Activated naive CD8-positive, alpha-beta T cell treated with anti-CD3 and anti-CD28 coated beads for 36 hours (primary cell): ENCODE measurements at places on chromosomes 16 and 17.
A peak's percentile ranks its signal among the peaks of the same experiment; 100 is the strongest.

DNA sequence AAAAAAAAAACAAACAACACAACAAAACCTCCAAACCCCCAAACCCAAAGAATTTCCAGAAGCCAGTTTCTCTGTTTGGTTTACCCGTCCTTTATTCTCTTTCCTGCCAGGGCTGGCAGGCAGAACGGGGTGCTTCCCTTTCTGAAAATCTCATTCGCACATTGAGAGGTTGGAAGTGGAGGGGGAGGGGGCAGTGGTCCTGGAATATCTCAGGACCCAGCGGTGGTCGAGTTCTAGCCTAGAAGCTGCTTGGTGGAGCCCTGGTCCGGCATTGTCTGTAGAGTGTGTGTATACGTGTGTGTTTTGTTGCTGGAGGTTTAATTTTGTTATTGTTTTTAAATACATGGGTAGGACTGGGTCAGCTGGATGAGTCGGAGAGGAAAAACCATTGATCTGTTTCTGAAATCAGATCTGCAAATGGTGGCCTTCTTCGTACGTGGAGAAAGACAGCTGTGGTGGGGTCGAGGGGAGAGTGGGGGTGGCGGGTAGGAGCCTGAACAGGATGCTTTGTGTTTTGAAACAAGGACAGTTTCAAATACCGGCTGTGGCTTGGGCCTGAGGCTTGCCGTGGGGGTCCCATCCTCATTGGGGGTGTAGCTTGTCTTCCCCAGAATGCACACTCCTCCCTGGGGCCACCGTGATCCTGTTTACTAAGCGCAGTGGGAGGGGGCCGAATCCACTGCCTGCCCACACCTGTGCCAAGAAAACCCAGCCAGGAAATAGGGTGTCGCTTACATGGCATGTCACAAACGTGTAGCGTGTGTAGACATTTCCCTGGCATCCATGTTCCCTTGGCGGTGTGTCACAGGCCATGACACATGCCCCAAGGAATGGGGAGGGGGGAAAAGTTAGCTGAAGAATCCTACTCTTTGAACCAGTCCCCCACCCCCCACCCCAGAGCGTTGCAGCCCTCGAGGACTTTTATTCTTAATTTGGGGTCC is 1.6 kb downstream of the CMIP start:
- H3K27ac ChIP-seq, result peak overlapping the region; percentile 83
- peaks cover 52% of the 10 kb centered on the region for H3K4me1 ChIP-seq
- H3K4me3 ChIP-seq, result peak overlapping the region; percentile 90
- peaks cover 17% of the 10 kb centered on the region for H3K36me3 ChIP-seq
- DNase-seq, result peak; percentile 29

DNA sequence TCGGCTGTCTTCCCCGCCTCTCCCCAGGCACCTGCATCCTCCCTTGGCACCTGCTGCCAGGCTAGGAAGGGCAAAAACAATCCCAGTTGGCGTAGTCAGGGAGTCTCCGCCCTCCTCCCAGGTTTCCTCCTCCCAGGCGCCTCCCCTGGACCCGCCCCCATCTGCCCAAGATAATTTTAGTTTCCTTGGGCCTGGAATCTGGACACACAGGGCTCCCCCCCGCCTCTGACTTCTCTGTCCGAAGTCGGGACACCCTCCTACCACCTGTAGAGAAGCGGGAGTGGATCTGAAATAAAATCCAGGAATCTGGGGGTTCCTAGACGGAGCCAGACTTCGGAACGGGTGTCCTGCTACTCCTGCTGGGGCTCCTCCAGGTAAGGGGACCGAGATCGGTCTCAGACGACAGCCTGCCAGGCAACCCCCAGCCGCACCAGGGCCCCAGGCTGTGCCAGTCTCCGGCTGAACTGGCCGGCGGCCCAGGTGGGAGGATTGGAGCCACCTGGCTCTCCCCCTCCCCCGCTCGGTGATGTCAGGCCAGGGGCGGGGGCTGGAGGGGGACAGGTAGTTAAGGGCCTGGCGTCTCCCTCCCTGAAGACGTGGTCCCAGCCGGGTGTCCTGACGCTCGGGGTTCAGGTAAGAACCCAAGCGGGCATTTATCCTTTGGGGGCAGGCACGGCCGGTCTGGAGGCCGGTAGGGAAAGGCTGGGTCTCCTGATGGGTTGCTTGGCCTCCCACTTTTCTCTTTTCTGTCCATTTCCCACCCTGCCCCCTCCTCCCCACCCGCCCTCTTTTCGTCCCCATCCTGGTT is at the start of gene GRB7:
TSS of gene GRB7 (plus strand) at position 179 of the 808 bp plus-strand sequence. CDS start 4,364 bp downstream, outside the sequence.
- peak within 1 kb of the TSS; percentile 74 for H3K27ac ChIP-seq
- no peaks in the 10 kb centered on the region for H3K36me3 ChIP-seq
- H3K27me3 ChIP-seq, result peaks cover 29% of the 10 kb centered on the region
- peaks cover 17% of the 10 kb centered on the region for H3K4me1 ChIP-seq

GRCh38 chr16:51085271-51085670 is 65.8 kb downstream of the SALL1 start:
- no peak overlapping the region for H3K4me3 ChIP-seq
- H3K27ac ChIP-seq, result no peak overlapping the region
- peaks cover 8% of the 10 kb centered on the region for H3K27me3 ChIP-seq
- peaks cover 2% of the 10 kb centered on the region for H3K36me3 ChIP-seq
- H3K4me1 ChIP-seq, result no peaks in the 10 kb centered on the region

- no peak for DNase-seq
- H3K4me3 ChIP-seq, result no peak overlapping the region
- H3K4me1 ChIP-seq, result no peaks in the 10 kb centered on the region
Measured at GRCh38 chr16:83420206-83420760, 387.5 kb upstream of the HSBP1 start.

DNA sequence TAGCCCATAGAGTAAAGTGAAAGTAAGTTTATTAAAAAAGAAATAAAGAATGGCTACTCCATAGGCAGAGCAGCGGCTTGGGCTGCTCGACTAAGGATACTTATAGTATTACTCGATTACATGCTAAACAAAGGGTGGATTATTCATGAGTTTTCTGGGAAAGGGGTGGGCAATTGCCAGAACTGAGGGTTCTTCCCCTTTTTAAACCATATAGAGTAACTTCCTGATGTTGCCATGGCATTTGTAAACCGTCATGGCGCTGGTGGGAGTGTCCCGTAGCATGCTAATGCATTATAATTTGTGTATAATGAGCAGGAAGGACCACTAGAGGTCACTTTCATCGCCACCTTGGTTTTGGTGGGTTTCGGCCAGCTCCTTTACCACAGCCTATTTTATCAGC is 13.3 kb upstream of the GAS7 start:
- H3K27ac ChIP-seq, result no peak overlapping the region
- no peak overlapping the region for H3K4me3 ChIP-seq
- no peaks in the 10 kb centered on the region for H3K36me3 ChIP-seq
- DNase-seq, result no peak
- no peaks in the 10 kb centered on the region for H3K27me3 ChIP-seq

- no peaks in the 10 kb centered on the region for H3K36me3 ChIP-seq
- DNase-seq, result peak; percentile 7
- H3K4me3 ChIP-seq, result no peak overlapping the region
- H3K27me3 ChIP-seq, result peaks cover 16% of the 10 kb centered on the region
Measured at GRCh38 chr17:10875430-10875851, 37.6 kb upstream of the PIRT start.

DNA sequence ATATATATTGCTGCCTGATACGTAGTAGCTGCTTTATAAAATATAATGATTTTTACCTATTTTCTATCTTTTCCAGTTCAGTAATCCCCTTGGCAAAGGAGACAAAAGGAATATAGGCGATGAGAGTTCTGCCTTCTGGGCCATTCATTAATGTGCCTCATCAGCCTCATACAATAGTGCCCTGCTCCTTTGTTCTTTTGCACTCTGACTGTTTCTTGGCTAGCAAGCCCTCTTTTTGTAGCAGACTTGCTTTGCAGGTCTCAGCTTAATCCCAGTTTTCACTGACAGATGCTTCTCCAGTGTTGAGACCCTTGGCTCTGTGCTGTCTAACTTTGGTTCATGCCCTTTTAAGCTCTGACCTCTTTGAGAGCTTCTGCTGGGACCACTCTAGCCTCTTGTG is 10.4 kb downstream of the HSD17B2 start:
- no peak overlapping the region for H3K4me3 ChIP-seq
- no peak for DNase-seq
- peaks cover 19% of the 10 kb centered on the region for H3K27me3 ChIP-seq
- no peaks in the 10 kb centered on the region for H3K4me1 ChIP-seq
- no peak overlapping the region for H3K27ac ChIP-seq
- H3K36me3 ChIP-seq, result no peaks in the 10 kb centered on the region

DNA sequence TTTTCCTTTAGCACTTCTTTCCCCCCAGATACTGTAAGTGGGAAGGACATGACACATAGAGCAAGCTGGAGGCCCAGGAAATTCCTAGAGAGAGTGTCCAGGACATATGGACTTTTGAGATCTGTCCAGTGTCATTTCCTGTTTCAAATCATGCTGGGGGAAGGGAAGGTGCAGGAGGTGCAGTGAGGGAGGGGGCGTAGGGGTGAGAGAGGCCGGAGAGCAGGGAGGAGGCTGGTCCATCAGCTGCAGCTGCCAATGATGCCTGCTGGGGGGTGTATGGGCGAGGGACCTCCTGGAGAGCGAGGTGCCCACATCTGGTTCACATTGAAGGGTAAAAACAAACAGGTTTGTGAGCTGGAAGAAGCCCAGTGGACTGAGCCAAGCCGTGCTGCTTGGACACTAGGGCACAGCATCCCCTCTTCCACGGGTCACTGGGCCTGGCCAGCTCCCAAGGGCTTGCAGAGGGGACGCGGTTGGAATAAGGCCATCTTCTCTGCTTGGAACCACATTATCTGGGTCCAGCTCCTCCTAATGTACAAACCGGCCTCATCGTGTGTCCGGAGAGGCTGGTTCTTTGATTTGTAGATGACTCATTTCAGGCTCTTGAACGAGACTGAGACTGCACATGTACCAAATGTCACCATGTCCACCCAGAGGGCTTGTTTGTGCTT is 70.4 kb upstream of the SMURF2 start:
- H3K4me3 ChIP-seq, result no peak overlapping the region
- H3K36me3 ChIP-seq, result no peaks in the 10 kb centered on the region
- H3K4me1 ChIP-seq, result peaks cover 8% of the 10 kb centered on the region
- H3K27ac ChIP-seq, result no peak overlapping the region
- DNase-seq, result no peak

DNA sequence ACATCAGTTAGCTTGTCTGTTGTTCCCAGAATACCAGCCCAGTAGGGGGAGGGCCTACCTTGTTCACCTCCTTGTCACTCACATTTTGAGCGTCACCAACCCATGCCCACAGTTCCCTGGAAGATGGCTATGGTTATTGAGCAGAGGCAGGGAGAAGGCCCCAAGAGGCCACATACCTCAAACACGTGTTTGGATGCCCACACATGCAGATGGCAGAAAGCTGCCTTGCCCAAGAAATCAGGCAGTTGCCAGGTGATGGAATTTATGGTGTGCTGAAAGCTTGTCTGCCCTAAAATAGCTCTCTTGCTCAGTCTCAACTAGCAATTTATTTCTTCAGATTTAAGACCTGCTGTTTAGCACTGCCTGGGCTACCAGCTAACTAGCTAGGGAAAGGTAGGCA is 16.5 kb upstream of the CMTM4 start:
- no peaks in the 10 kb centered on the region for H3K4me1 ChIP-seq
- no peak for DNase-seq

GRCh38 chr16:90033387-90033786 is 14.1 kb upstream of the DBNDD1 start:
- H3K27ac ChIP-seq, result no peak overlapping the region
- no peak for DNase-seq
- peaks cover 21% of the 10 kb centered on the region for H3K36me3 ChIP-seq
- H3K4me1 ChIP-seq, result no peaks in the 10 kb centered on the region
- no peak overlapping the region for H3K4me3 ChIP-seq
- H3K27me3 ChIP-seq, result no peaks in the 10 kb centered on the region

DNA sequence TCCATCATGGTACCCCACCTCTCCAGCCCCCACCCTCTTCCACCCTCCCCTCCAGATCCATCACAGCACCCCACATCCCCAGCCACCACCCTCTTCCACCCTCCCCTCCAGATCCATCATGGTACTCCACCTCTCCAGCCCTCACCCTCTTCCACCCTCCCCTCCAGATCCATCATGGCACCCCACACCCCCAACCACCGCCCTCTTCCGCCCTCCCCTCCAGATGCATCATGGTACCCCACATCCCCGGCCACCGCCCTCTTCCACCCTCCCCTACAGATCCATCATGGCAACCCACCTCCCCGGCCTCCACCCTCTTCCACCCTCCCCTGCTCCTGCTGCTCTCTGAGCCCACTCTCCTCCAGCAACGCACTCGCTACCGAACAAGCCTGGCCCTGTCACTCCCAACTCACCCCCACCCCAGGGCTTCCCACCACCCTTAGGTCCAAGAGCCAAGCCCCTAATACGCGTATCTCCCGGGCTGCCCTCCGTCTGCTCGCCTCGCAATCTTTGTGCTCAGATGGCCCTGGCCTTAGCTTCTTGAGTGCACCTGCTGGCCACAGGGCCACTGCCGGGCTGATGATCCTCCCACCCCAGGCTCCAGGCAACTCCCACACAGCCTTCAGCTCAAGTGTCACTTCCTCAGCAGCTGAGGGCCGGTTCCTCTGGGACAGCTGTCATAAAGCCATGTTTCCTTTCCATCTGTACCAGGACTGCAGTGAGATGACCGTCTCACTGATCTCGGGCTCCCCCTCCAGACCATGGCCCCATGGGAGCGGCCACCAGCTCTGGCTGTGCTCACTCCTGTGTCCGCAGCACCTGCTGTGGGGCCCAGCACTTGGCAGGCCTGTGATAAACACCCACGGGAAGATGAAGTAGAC is 25.5 kb downstream of the KDM8 start:
- no peaks in the 10 kb centered on the region for H3K27me3 ChIP-seq
- DNase-seq, result no peak
- H3K36me3 ChIP-seq, result peaks cover 46% of the 10 kb centered on the region
- H3K4me3 ChIP-seq, result no peak overlapping the region

DNA sequence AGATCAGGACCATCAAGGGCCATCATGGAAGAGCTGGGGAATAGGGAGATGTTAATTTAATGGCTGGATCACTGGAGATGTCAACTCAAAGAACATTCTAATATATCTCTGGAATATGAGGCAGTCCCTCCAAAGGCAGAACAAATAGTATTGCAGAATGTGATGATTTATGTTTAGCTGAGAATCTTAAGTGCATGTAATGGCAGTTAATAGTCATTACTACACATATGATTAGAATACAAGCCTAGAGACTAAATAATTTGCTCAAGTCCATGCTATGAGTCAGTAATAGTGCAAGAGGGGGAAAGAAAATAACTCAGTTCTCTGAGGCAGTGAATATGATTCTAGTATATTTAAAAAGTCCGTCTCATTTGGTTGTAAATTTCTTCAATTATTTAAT is 32.3 kb downstream of the SNTB2 start:
- H3K4me1 ChIP-seq, result peaks cover 5% of the 10 kb centered on the region
- no peaks in the 10 kb centered on the region for H3K36me3 ChIP-seq
- no peak overlapping the region for H3K4me3 ChIP-seq
- H3K27me3 ChIP-seq, result no peaks in the 10 kb centered on the region
- no peak for DNase-seq

GRCh38 chr17:45197555-45198334 is 23.9 kb upstream of the FMNL1 start:
- no peaks in the 10 kb centered on the region for H3K36me3 ChIP-seq
- DNase-seq, result peak; percentile 92
- no peak overlapping the region for H3K4me3 ChIP-seq
- no peaks in the 10 kb centered on the region for H3K27me3 ChIP-seq

- no peaks in the 10 kb centered on the region for H3K27me3 ChIP-seq
- peaks cover 42% of the 10 kb centered on the region for H3K4me1 ChIP-seq
- H3K4me3 ChIP-seq, result no peak overlapping the region
- H3K27ac ChIP-seq, result no peak overlapping the region
- peaks cover 29% of the 10 kb centered on the region for H3K36me3 ChIP-seq
Measured at GRCh38 chr17:66675991-66676371, 158.9 kb upstream of the CACNG5 start.
